ENCODE measurements at places on chromosomes 4 and X. TPM values are rescaled to one million over a fixed set of nuclear protein-coding genes. Genes with fewer than 3 reads are reported as not detected.

The TEX13B gene
- not detected for total RNA-seq

DNA sequence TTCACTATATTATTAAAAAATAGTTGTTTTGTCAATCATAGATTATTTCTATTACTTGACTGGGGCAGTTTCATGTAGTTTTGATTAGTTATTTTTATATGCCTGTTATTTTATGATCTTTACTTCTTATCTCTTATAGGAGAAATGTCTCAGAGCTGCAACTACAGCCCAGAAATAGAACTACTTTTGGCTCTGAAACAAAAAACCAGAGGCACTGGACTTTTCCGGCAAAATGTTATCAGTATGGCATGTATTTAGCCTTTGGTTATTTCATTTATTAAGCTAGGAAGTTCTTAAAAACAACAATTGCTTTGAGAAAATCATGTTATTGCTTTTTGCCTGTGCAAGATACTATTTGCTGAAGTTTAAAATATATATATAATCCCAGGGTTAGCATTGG lies 566.5 kb downstream of the ANKRD50 start:
- no peak overlapping the region for H3K4me3 ChIP-seq
- H3K36me3 ChIP-seq: no peaks in the 10 kb centered on the region
- no peak for DNase-seq
- no peaks in the 10 kb centered on the region for H3K4me1 ChIP-seq
- no peaks in the 10 kb centered on the region for H3K27me3 ChIP-seq

- no peak overlapping the region for H3K27ac ChIP-seq
- no peak for DNase-seq
- no peaks in the 10 kb centered on the region for H3K27me3 ChIP-seq
- no peaks in the 10 kb centered on the region for H3K36me3 ChIP-seq
- H3K4me3 ChIP-seq: no peak overlapping the region
Observed at GRCh38 chrX:19795307-19795706, 92.1 kb downstream of the SH3KBP1 start.

DNA sequence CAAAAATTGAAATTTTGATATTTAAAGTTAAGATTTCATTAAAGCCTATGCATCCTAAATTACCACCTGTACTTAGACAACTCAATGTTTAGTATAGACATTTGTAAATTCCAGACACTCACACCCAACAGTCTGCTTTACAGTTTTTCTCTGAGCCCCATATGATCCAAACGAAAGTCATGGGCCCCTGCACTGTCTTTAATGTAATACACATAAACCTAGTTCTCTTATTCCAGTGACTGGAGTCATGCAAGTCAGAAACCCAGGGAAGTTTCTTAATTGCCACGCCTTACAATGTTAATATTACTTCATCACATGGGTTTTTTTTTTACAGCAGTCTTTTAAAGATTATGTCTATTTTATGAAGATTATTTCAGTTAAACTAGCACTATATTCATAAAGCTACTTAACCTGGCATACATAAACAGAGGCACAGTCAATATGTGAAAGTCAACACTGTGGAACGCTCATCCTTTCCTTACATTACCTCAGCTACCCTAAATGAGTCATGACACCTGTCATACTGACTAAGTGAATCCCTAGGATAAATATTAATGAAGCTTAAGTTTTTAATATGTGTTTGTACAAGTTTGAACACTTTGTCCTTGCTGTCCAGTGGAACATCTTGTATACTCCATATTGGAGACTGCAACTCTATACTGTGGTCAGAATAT lies 67.7 kb upstream of the H2AZ1 start:
- H3K4me3 ChIP-seq: no peak overlapping the region
- no peaks in the 10 kb centered on the region for H3K36me3 ChIP-seq
- no peak for DNase-seq
- H3K27ac ChIP-seq: no peak overlapping the region
- peaks cover 14% of the 10 kb centered on the region for H3K4me1 ChIP-seq
- H3K27me3 ChIP-seq: no peaks in the 10 kb centered on the region
